Pancreas (tissue), 10 donors: ENCODE measurements at places on chromosomes 5 and 9. TPM values are rescaled to one million over a fixed set of nuclear protein-coding genes. Genes with fewer than 3 reads are reported as not detected.

Gene ZCCHC9
- total RNA-seq, result 6.3 TPM

Gene KCTD16
- total RNA-seq, result 4.3 TPM

Gene IL5
- total RNA-seq, result not detected

Gene NIPAL4
- total RNA-seq, result not detected

Gene TBCA
- total RNA-seq, result 55.2 TPM

DNA sequence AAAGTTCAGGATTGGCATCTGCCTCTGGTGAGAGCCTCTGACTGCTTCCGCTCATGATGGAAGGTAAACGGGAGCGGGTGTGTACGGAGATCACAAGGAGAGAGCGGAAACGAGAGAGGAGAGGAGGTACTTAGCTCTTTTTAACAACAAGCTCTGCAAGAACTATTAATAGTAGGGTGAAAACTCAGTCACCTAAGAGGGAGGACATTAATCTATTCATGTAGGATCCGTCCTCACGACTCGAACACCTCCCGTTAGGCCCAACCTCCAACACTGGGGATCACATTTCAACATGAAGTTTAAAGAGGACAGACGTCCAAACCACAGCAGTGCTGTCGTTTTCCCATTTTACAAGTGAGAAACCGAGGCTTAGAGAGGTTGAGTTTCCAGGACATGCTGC is 173.7 kb downstream of the SLC28A3 start:
- no peak for DNase-seq

GRCh38 chr5:1800472-1801221 is 560 bp upstream of the NDUFS6 start:
- no peak for DNase-seq

- DNase-seq, result no peak
Observed at GRCh38 chr9:11915699-11916098, 777.5 kb upstream of the TYRP1 start.

DNA sequence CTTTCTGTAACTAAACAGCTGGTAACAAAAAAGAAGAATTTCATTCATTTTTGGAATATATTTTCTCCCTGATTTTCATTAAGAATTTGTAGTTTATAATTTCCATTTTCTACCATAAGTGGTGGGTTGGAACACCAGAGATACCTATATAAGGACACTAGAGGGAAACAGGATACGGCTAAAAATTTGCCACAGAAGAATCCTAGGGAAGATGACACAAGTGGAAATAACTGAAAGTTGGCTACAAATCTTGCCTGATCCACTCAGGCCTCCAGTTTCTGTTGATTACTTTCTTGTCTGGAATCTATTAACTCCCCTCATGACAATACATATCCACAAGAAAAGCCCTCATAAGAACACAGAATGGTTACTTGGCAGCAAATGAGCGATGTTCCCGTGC is 46.8 kb downstream of the FREM1 start:
- no peak for DNase-seq

DNA sequence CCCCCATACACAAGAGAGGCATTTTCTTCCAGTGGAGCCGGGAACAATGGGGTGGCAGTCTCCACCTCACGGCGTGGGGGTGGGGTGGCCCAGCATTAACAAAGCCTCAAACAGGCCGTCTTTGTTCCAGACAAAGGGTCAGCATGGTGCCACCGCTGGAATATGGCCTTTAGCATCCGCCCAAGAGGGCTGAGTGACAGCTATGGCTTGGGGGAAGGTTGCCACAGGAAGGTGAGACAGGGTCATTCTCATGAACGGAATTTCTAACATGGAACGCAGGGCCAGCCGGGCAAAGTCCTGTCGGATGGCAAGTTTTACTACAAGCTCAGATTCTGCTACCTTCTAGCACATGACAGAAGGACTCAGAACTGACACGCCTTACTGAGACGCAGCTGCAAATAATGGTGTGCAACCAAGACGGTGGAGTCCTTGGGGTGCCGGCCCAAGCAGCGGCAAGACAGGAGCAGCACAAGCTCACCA is 64.0 kb downstream of the OTULIN start:
- no peak for DNase-seq

DNA sequence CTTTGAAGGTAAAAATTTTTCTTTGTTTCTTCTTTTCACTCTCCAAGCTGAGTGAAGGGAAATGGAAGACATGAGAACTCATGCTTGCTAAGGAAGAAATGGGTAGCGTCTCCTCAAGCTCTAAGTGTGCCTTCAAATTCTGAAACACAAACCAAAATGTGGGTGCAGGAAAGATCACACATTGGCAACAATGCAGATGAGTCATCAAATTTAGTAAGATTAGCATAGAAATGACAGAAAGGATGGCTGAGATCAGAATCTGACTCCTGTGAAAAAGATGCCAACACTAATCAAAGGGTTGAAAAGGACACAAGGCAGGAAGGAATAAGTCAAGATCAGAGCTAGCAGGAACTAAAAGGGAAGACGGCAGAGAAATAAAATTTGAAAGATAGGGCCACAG is 61.1 kb upstream of the ZNF462 start:
- DNase-seq, result no peak

- DNase-seq, result no peak
Observed at GRCh38 chr9:71937898-71938297, 26.5 kb downstream of the C9orf85 start.
